NCI-H1436 treated with DMSO at 0.1 percent for 48 hours (cell line): ENCODE measurements at places on chromosomes 13 and 19.

DNA sequence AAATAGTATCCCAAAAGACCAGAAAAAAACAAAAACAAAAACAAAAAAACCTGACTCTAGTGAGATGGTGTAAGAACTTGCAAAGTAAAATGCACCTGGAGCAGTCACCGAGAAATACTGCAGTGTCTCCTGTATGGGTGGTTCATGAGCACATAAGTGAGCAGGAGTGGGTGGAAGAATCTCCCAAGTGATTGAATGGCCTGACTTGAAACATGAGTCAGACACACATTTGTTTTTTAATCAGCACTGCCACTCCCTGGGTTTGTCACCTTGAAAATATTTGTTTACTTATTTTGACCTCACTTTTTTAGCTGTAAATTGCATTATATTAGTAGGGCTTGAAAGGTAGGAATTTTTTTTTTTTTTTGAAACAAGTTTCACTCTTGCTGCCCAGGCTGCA is 2.0 kb downstream of the ZNF431 start:
- no peak for DNase-seq

- no peak for DNase-seq
These were observed 173.4 kb upstream of the SGCG start for GRCh38 chr13:23007426-23007825.

DNA sequence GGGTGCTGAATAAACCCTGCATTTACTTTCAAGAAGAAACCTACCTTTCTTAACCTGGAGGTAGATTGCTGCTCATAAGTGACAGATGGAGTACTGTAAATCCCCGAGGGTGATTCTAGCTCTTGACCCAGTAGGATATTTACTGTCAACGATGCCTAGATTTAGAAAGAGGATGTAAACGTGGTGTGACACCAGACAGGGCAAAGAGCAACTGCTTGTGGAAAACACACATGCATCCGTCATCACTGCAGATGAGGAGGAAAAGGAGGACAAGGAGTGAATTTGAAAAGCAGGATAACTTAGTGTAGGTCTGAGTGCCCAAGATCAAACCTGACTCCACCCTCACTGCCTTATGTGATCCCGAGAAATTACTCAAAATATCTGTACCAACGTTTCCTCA is 9.8 kb upstream of the CLN5 start:
- no peak for DNase-seq

- no peak for DNase-seq
These were observed 3.4 kb upstream of the PRAM1 start for GRCh38 chr19:8505680-8506401.

GRCh38 chr19:11767633-11768133 is 883 bp downstream of the ZNF441 start:
- no peak for DNase-seq

GRCh38 chr13:97999653-98000052 is 46.2 kb downstream of the IPO5 start:
- no peak for DNase-seq

GRCh38 chr13:97855570-97856303 is 97.7 kb upstream of the IPO5 start:
- DNase-seq: peak; percentile 37

GRCh38 chr13:52849291-52850071 is 1.0 kb upstream of the PCDH8 start:
- no peak for DNase-seq

- DNase-seq: no peak
These were observed 19.4 kb upstream of the PLEKHF1 start for GRCh38 chr19:29645911-29646310.

- DNase-seq: no peak
These were observed 14.7 kb upstream of the PRR19 start for GRCh38 chr19:42287017-42287826.

GRCh38 chr19:13850910-13851733 is 25.8 kb upstream of the NANOS3 start:
- no peak for DNase-seq

GRCh38 chr19:45764945-45765701 is 3.9 kb downstream of the SIX5 start:
- DNase-seq: no peak

GRCh38 chr13:113041293-113041690 is 64.3 kb upstream of the F7 start:
- DNase-seq: no peak

- DNase-seq: no peak
These were observed 52.7 kb upstream of the RFXAP start for GRCh38 chr13:36766295-36766694.

DNA sequence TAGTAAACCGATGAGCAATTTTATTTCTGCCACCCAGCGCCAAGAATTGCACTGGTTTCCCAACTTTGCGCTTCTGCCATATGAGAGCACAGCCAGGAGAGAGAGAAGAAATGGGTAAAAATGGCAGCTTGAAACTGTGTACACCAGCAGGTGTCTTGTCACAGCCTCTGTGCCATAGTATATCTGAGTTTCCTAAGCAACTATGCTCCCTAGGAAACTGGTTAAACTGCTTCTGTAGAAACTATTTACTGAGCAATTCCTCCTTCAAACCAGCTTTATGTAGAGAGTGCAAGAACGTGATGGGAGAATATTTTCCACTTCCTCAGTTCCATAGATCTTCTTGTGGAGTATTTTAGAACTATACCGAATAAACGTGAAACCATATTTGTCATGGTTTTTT is 1361.3 kb downstream of the PCDH9 start:
- DNase-seq: no peak

DNA sequence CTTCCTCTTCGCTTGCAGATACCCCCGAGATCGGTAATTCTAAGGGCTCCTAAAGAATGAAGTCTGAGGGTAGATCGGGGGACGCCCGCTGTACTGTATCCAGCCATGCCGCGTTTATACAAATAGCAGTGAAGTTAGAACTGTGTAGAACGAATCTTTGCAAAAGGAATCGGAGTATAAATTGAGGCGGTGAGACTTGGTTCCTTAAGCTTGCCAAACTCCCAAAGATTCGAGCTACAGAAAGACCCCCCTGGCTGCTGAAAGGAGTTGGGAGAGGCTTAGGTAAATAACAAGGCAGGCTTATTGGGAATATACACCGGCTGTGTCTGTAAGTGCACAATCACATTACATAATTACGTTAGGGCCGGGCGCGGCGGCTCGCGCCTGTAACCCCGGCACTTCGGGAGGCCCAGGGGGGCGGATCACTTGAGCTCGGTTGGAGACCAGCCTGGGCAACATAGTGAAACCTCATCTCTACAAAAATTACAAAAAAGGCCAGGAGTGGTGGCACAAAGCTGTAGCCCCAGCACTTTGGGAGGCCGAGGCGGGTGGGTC is 12.2 kb downstream of the TMEM160 start:
- peak; percentile 19 for DNase-seq

- no peak for DNase-seq
These were observed 18.3 kb downstream of the RASA3 start for GRCh38 chr13:114114006-114114640.

DNA sequence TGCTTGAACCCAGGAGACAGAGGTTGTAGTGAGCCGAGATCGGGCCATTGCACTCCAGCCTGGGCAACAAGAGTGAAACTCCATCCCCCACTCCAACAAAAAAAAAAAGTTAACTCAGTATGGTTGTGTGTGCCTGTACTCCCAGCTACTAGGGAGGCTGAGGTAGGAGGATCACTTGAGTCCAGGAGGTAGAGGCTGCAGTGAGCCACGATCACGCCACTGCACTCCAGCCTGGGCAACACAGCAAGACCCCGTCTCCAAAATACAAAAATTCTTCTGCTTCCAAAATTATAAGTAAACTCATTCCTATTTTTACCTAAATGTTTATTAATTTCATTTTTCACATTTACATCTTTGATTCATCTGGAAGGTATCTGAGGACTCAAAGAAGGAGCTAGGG is 14.4 kb downstream of the PNMA8A start:
- no peak for DNase-seq

- DNase-seq: no peak
These were observed 30.6 kb downstream of the SERPINE3 start for GRCh38 chr13:51370116-51370515.

GRCh38 chr19:31528261-31528660 is 179.0 kb upstream of the TSHZ3 start:
- DNase-seq: no peak

- no peak for DNase-seq
These were observed 555.2 kb upstream of the MIR17HG start for GRCh38 chr13:90792335-90792734.

- no peak for DNase-seq
These were observed 6.8 kb upstream of the SLC7A9 start for GRCh38 chr19:32876236-32876918.

GRCh38 chr13:67792151-67792676 is 562.1 kb upstream of the PCDH9 start:
- DNase-seq: no peak

DNA sequence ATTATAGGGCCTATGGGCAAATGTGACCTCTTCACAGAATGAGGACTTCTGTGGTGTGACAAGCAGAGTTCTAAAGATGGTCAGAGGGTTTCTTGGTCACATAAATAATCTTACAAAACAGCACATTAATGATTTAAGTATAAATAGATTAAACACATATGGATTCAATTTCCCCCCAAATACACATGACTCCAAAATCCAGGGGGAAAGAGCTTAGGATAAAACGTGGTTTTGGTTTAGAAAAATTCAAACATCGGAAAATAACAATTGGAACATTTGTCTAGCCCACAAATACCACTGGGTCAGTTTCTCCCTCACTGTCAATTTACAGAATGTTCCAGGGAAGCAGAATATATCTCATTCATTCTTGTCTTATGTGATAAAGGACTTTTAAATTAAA is 283.1 kb downstream of the COG6 start:
- no peak for DNase-seq

GRCh38 chr13:58977085-58977484 is 1186.6 kb downstream of the DIAPH3 start:
- DNase-seq: no peak
